ENCODE measurements at places on chromosomes 16 and 17. TPM values are rescaled to one million over a fixed set of nuclear protein-coding genes. Genes with fewer than 3 reads are reported as not detected.

Gene KRTAP3-1
- total RNA-seq, result not detected

Gene SP6
- total RNA-seq, result not detected

Gene EVPL
- not detected for total RNA-seq

Gene CNGB1
- not detected for total RNA-seq

Gene HBQ1
- total RNA-seq, result not detected

DNA sequence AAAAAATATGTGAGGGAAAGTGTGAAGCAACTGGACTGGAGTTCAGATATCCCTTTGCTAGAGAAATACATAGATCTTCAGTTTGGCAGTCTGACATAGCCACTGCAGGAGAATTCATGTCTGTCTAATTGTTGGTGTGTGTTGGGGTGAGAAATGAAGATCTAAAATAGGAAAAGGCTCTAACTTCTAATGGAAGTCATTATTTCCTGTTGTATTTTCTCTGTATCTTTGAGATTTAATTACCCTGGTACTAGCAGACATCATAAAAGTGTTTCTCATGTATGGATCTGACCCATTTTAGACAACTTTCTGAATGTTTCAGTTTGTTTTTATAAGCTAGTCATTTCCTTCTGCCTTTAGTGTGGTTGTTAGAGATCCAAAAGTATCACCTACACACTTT lies 128.3 kb downstream of the NLK start:
- H3K27me3 ChIP-seq, result no peaks in the 10 kb centered on the region
- peak; percentile 14 for DNase-seq
- H3K4me1 ChIP-seq, result peaks cover 5% of the 10 kb centered on the region
- H3K27ac ChIP-seq, result no peak overlapping the region

DNA sequence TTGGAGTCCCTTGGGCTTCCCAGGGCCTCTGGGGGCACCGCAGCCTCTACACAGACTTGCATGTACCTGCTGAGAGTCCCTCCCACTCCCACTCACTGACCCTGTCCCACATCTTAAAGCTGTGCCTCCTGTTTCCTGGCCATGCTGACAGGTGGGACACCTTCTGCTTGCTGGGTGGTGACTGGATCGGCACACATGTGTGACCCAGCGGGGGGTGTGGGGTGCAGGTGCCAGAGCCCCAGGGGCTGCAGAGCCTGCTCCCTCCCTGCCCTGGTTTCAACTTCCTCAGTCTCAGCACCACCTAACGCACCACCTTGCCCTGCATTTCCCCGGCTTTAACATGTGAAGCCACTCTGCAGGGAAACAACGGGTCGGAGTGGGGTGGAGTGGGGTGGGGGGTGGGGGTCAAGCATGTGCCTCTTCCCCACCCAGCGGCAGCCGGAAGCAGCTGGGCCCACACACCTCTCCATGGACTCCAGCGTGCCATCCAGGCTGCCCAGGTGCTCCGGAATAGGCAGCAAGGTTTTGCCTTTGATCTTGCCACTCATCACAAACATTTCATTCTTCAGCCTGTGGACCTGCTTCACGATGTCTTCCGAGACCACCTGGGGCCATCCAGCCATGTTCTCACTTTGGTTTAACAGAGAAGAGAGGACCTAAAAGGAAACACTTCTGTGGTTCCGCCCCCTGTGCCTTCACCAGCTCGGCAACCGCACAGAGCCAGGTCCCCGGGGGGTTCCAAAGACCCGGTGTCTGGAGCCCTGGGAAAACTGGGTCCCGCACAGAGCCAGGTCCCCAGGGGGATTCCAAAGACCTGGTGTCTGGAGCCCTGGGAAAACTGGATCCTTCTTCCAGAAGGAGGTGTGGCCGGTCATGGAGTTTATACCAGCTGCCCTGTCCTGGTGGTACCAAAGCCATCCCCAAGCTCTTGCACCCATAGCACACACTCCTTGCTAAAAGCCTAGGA lies 4.7 kb downstream of the DNAH17 start:
- H3K4me1 ChIP-seq, result no peaks in the 10 kb centered on the region
- DNase-seq, result no peak

DNA sequence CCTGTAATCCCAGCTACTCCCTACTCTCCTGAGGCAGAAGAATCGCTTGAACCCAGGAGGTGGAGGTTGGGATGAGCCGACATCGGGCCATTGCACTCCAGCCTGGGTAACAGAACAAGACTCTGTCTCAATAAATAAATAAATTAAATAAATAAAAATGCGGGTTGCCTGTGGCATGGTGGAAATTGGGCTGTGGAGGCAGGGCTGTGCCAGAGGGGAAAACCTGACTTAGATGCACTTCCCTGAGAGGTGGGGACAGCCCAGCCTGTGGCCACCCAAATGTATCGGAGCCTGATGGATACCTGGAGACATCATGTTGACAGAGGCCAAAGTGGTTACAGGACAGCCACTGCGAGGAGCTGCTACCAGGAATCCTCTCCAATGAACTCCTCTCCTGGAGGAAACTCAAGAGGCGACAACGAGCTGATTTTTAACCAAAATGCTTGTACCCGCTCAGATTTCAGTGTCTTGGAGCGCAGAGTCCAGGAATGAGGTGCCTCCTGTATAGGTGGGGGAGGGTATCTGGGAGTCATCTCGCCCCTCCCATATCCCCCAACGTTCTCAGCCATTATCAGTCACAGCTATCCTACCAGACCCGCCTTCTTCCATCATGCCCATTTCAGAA lies 32.3 kb downstream of the DDX19A start:
- no peaks in the 10 kb centered on the region for H3K4me1 ChIP-seq
- H3K27ac ChIP-seq, result no peak overlapping the region
- H3K4me3 ChIP-seq, result no peak overlapping the region
- H3K36me3 ChIP-seq, result no peaks in the 10 kb centered on the region

DNA sequence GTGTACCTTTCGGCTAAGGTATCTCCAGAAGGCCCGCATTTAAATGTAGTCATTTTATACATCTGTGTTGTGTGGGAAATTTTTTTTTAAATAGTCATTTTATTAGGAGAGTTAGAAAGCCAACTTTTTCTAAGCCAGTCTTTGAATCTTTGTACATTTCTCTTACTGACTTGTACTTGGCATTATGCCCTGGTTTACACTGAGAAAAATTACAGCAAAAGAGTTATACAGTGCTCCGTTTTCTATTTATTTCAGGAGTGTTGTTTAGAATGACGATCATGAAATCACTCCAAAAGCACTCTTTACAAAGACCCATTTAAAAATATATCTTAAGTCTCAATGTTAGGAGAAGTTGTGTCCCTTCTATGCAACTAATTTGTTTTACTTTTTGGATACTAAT lies 91.8 kb downstream of the CYB561 start:
- H3K27ac ChIP-seq, result no peak overlapping the region
- peaks cover 24% of the 10 kb centered on the region for H3K4me1 ChIP-seq
- peak; percentile 79 for DNase-seq
- H3K4me3 ChIP-seq, result no peak overlapping the region
- no peaks in the 10 kb centered on the region for H3K27me3 ChIP-seq

All from fibroblast of lung (primary cell).